ENCODE measurements at places on chromosomes 12 and 14.
A peak's percentile ranks its signal among the peaks of the same experiment; 100 is the strongest.

- no peaks in the 10 kb centered on the region for H3K36me3 ChIP-seq
- H3K4me1 ChIP-seq: no peaks in the 10 kb centered on the region
- H3K4me3 ChIP-seq: no peak overlapping the region
- no peak overlapping the region for H3K27ac ChIP-seq
Observed at GRCh38 chr14:26400373-26400772, 197.5 kb downstream of the NOVA1 start.

- no peaks in the 10 kb centered on the region for H3K27me3 ChIP-seq
- H3K4me1 ChIP-seq: peaks cover 5% of the 10 kb centered on the region
- no peaks in the 10 kb centered on the region for H3K36me3 ChIP-seq
- H3K27ac ChIP-seq: no peak overlapping the region
Observed at GRCh38 chr14:81122326-81122725, 98.4 kb downstream of the GTF2A1 start.

GRCh38 chr12:2970744-2971143 lies 11.5 kb downstream of the TEAD4 start:
- H3K27me3 ChIP-seq: peaks cover 11% of the 10 kb centered on the region
- DNase-seq: no peak
- H3K36me3 ChIP-seq: no peaks in the 10 kb centered on the region
- no peaks in the 10 kb centered on the region for H3K4me1 ChIP-seq

- no peak overlapping the region for H3K27ac ChIP-seq
- no peak overlapping the region for H3K4me3 ChIP-seq
- H3K4me1 ChIP-seq: peaks cover 1% of the 10 kb centered on the region
- H3K36me3 ChIP-seq: no peaks in the 10 kb centered on the region
- peak; percentile 39 for DNase-seq
Observed at GRCh38 chr12:30806989-30807694, 52.4 kb upstream of the CAPRIN2 start.

GRCh38 chr12:128069359-128069997 lies 197.5 kb upstream of the TMEM132C start:
- no peaks in the 10 kb centered on the region for H3K36me3 ChIP-seq
- no peak for DNase-seq
- no peaks in the 10 kb centered on the region for H3K27me3 ChIP-seq
- H3K4me1 ChIP-seq: no peaks in the 10 kb centered on the region
- no peak overlapping the region for H3K4me3 ChIP-seq

DNA sequence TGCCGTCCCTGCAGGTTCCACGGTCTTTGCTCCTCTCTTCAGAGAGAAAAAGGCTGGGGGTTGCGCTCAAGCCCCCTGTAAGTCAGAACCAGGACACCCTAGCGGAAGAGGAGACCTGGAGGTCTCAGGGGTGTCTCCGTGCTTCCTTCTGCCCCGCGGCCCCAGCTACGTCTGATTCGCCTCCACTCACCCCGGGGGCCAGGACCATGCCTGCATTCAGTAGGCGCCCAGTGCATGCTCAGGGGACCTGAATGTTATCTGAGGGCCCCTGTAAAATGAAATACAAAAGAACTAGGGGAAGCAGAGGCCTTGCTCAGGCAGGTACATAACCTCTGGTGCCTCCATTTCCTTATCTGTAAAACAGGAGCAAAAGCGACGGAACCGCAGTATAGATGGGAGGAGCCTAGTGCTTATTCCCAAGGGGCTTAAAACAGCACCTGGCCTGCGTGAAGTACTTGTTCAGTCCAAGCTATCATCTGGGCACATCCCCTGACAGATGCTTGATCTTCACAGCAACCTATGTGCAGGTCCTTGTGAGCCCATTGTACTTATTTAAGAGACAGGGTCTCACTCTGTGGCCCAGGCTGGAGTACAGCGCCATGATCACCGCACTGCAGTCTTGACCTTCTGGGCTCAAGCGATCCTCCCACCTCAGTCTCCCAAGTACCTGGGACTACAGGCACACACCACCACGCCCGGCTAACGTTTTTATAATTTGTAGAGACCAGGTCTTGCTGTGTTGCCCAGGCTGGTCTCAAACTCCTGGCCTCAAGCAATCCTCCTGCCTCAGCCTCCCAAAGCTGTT lies 110.3 kb upstream of the NCOR2 start:
- peaks cover 2% of the 10 kb centered on the region for H3K4me1 ChIP-seq
- DNase-seq: no peak
- H3K36me3 ChIP-seq: no peaks in the 10 kb centered on the region
- no peak overlapping the region for H3K27ac ChIP-seq

DNA sequence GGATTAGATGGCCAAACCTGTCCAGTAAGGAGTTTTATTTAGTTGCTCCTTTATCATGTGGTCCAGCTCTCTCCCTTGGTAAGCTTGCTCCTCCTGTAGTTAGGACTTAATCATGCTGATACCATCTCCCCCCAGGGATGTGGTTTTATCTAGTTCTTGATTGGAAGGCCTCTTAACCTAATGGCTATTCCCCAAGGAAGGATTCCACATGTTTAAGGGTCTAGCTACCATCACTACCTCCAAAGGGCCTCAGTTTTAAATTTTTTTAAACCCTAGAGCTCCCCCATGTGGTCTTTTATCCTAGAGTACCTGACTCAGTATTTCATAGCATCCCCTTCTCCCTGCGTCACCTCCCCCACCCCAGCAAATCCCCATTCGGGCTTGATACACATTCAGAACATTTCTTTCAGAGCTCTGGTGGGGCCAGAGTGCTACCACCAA lies 22.5 kb downstream of the MAP3K12 start:
- peaks cover 96% of the 10 kb centered on the region for H3K36me3 ChIP-seq
- peaks cover 65% of the 10 kb centered on the region for H3K4me1 ChIP-seq

DNA sequence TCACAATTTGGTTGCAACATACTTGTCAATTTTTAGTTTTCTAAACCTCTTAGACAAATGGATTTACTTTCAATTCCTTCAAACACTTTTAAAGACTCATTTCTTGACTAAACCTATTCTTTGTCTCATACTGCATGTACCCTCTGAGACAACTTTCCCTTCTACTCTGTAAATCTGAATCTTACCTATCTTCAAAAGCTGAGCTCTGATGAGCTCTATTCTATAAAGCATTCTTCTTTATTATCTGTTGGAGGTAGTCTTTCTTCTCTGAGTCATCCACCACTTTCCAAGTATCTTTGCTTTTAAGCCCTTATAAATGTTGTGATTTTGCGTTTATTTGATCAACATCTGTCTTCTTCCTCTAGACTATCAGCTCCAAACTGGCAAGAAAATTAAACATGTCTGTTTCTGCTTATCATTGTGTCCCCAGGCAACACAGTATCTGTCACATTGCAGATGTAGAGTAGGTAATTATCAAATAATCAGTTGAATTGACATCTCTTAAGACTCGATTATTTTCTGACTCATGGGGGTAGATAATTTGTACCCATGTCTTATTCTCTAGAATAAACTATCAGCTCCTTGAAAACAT lies 265.6 kb upstream of the FAR2 start:
- H3K36me3 ChIP-seq: no peaks in the 10 kb centered on the region
- no peaks in the 10 kb centered on the region for H3K4me1 ChIP-seq
- H3K4me3 ChIP-seq: no peak overlapping the region

DNA sequence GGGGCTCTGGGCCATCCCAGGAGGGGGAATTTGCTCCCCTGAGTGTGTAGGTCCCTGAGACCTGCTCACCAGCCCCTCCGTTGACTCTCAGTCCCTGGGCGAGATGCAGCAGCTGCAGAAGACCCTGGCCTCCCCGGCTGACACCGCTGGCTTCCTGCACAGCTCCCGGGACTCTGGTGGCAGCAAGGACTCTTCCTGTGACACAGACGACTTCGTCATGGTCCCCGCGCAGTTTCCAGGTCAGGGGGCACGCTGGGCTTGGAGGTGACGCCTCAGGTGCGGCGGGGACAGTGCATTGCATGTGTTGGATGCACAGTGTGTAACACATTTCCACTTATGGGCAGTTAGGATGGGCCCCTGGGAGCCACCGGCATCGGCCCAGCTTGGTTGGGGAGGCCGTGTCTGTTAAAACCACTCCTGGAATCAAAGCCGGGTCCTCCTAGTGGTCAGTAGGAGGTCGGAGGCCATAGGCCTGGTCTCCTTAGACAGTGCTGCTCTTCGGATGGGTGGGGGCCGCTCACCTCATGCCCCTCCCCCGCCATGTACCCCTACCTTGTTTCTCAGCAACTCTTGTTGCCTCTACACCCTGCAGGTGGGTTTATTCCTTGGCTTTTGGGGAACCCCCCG lies 17.1 kb upstream of the PUS1 start:
- no peaks in the 10 kb centered on the region for H3K27me3 ChIP-seq
- no peaks in the 10 kb centered on the region for H3K4me1 ChIP-seq
- no peak overlapping the region for H3K27ac ChIP-seq
- H3K36me3 ChIP-seq: peaks cover 39% of the 10 kb centered on the region

GRCh38 chr12:4450551-4451112 lies 5.0 kb upstream of the FGF6 start:
- no peak for DNase-seq
- H3K4me1 ChIP-seq: peaks cover 11% of the 10 kb centered on the region
- no peaks in the 10 kb centered on the region for H3K36me3 ChIP-seq
- H3K27ac ChIP-seq: no peak overlapping the region
- H3K4me3 ChIP-seq: no peak overlapping the region

DNA sequence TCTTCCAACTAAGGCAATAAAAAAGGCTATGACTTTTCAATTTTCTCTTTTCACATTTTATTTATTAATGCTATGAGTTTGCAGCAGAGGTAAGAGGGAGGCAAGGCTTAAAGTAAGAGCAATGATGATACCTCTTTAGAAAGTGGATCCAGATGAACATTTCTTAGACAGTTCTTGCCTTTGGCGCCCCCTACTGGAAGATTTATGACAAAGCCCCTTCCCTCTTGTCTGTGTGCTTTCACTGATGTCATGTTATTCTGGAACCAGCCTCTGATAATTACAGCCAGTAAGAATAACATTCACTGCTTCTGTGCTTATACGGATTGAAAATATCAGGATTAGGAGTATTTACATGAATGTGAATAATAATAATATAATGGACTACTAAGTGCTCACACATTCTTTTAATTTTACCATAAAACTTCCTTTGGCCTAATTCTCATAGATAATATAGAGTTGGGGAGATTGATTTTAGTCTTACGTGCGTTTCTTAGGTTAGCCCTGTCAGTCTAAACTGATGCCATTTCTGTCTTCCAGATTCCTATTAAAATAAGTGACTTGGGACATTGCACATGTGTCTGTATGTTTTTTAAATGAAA lies 1929.9 kb upstream of the SEL1L start:
- DNase-seq: no peak
- no peaks in the 10 kb centered on the region for H3K4me1 ChIP-seq
- no peak overlapping the region for H3K4me3 ChIP-seq
- no peaks in the 10 kb centered on the region for H3K27me3 ChIP-seq
- no peak overlapping the region for H3K27ac ChIP-seq
- no peaks in the 10 kb centered on the region for H3K36me3 ChIP-seq

- peak; percentile 82 for DNase-seq
- no peaks in the 10 kb centered on the region for H3K36me3 ChIP-seq
- H3K4me3 ChIP-seq: no peak overlapping the region
- H3K4me1 ChIP-seq: peaks cover 2% of the 10 kb centered on the region
- peaks cover 25% of the 10 kb centered on the region for H3K27me3 ChIP-seq
- no peak overlapping the region for H3K27ac ChIP-seq
Observed at GRCh38 chr12:109428037-109428629, 49.0 kb downstream of the KCTD10 start.

- no peak overlapping the region for H3K4me3 ChIP-seq
- no peak for DNase-seq
- H3K27ac ChIP-seq: no peak overlapping the region
- peaks cover 35% of the 10 kb centered on the region for H3K36me3 ChIP-seq
- peaks cover 68% of the 10 kb centered on the region for H3K4me1 ChIP-seq
Observed at GRCh38 chr12:47312147-47312546, 232.4 kb upstream of the AMIGO2 start.

DNA sequence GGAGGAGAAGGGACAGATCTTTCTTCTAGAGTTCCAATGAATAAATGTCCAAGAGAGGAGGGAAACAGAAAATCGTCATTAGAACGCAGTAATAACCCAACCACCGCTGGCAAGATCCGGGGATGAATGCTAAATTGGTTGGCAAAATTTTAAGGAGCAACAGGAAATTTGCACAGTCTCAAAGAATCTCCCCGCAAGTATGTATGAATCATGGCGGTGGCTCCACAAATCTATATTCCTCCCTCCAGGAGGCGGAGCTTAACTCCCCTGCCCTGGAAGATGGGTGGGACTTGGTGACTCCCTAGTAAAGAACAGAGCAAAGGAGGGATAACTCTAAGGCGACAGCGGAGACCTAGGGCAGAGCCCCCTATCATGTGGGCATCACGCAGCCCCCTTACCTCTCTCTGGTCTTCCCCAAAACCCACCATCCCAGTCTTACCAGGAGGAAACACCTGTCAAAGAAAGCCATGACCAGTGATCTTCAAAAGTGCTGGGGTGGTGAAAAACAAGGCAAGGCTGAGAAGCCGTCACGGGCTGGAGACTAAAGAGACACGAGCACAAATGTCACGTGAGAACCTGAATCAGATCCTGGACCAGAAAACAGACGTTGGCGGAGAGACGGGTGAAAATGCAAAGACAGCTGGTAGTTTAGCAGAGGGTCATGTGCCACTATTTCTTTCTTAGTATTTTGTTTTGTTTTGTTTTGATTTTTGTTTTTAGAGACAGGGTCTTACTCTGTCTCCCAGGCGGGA lies 125.8 kb downstream of the NCOR2 start:
- peaks cover 59% of the 10 kb centered on the region for H3K36me3 ChIP-seq
- no peak overlapping the region for H3K4me3 ChIP-seq

DNA sequence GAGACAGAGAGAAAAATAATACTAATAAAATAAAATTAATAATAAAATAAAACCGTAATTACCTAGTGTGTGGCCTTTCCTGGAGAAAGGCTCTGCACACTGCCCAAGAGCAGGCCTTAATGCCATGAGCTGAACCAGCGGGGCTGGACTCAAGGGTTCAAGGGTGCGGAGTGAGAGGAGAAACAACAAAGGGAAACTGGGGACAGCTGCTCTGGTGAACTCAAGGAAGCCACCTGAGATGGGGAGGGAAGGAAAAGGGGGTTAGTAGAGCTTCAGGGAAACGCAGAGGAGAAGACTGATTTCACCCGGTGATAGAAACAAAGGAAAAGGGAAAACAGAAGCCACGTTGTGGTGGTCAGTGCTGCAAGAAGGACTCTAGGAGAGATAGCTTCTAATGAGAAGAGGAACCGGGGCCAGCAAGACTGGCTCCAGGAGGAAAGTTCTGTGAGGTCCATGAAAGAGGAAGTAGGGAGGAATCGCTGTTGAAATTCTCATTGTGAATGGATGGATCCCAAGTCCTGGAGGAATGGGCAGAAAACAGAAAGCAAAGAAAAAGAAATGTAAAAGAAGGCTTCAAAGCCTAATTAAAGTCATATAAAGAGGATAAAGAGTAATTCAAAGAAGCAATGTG lies 48.3 kb upstream of the BCL2L14 start:
- H3K4me3 ChIP-seq: no peak overlapping the region
- DNase-seq: no peak
- peak overlapping the region; percentile 56 for H3K27ac ChIP-seq
- H3K36me3 ChIP-seq: peaks cover 13% of the 10 kb centered on the region
- no peaks in the 10 kb centered on the region for H3K27me3 ChIP-seq
- peaks cover 66% of the 10 kb centered on the region for H3K4me1 ChIP-seq

GRCh38 chr12:131794061-131794460 lies 34.1 kb upstream of the MMP17 start:
- H3K27me3 ChIP-seq: no peaks in the 10 kb centered on the region
- peak overlapping the region; percentile 47 for H3K27ac ChIP-seq
- H3K4me1 ChIP-seq: no peaks in the 10 kb centered on the region
- DNase-seq: no peak
- peaks cover 92% of the 10 kb centered on the region for H3K36me3 ChIP-seq
- no peak overlapping the region for H3K4me3 ChIP-seq

Data from activated T-cell treated with anti-CD3 and anti-CD28 coated beads, Interleukin-2, amount 50 U/mL, for 24 hours (primary cell).